Stimulated activated CD8-positive, alpha-beta memory T cell treated with anti-CD3 and anti-CD28 coated beads, Interleukin-4, amount 100 ng/mL, for 1 hour (primary cell): ENCODE measurements at places on chromosomes 3 and 15.
A peak's percentile ranks its signal among the peaks of the same experiment; 100 is the strongest.

DNA sequence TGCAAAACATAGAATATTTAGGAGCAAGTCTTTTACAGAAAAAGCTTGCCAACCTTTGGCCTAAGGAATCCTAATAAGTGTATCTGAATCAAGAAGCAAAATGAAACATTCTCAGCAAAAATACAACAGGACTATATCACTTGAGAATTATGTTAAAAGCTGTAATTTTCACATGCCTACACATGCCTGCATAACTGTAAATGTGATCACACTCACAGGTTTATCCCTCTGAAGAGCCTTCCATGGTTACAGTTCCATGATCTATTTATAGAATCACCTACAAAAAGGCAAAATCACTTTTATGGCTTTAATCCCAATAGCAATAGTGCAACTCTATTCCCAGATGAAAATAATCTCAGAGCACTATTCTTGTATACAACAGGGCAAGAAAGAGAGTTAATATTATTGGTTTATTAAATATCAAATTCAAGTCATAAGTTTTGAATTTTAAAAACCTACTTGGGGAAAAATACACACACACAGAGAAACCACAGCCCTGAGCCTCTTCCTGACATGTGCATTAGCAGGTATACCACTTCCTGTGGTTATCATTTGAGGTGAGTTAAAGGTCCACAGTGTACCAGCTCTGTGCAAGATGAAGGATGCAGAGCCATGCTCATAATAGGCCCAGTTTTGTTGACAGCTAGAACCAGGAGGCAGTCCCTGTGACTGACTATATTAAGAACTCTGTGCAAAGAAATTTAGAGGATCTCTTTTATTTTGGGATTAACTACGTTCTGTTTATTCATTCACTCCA, 252.5 kb upstream of the TGFBR2 start:
- DNase-seq = peak; percentile 25

GRCh38 chr3:102400142-102400541, 34.7 kb upstream of the ZPLD1 start:
- no peak for DNase-seq

DNA sequence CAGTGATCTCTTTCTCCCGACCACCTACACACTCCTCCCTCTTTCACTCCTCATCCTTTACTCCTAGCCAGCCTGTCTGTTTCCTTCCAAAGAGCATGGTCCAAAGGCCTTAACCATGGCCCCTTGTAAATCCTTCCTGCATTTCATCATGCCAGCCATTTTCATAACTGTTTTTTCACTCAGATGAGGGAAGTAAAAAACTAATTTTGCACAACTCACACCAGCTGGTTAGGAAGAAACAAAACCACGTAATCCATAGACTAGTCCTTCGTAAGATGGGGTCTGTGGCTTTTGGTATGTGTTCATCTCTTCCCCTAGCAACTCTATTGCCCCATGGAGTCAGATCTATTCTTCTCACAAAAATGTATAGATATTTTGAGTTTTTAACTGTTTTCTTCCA, 187.8 kb downstream of the SHOX2 start:
- no peak for DNase-seq

DNA sequence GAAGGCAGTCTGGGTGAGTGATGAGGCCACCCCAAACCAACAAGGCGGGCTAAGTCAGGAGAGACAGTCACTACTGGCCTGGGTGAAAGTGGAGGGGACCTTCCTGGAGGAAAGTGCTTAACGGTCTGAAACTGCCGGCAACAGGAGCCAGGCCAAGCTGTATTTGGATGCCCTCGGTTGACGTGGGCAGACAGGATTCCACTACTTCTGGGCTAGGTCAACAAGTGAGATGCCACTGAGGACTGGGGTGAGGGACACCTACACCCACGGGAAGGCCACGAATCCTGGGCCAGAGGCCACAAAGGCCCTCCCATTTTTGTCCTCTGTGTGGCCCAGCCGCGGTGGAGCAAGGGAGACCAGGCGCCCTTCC, 12.3 kb downstream of the SPTBN5 start:
- DNase-seq = no peak

DNA sequence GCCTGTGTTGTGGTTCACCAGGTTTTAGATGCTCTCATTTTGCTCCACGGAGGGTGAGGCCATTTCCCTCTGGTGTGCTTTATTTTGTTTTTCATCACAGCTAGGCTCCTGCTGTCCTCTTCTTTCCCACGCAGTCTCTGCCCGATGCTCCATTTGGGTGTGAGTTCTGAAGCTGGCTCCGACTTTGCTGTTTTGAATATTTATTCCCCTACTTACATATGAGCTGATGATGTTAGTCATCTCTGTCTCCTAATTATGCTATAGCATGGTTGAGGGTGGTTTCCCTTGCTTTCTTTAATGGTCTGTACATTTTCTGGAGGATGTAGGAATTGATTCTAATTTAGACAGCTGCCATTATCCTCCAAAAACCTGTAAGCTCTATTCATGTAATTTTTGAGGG, 168.1 kb upstream of the MYRIP start:
- DNase-seq = no peak

DNA sequence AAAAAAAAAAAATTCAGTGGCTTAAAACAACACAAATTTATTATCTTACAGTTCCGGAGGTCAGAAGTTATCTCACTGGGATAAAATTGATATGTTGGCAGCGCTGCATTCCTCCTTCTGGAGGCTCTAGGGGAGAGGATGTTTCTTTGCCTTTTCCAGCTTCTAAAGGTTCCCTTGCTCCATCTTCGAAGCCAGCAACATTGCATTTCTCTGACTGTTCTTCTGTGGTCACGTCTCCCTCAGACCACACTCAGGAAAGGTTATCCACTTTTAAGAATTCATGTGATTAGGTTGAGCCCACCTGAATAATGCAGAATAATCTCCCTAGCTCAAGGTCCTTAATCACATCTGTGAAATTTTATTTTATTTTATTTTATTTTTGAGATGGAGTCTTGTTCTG, 23.4 kb upstream of the ACAP2 start:
- DNase-seq = no peak

GRCh38 chr3:101944308-101944707, 95.0 kb downstream of the NFKBIZ start:
- no peak for DNase-seq
